RKO (cell line): ENCODE measurements at places on chromosomes 4 and X.

DNA sequence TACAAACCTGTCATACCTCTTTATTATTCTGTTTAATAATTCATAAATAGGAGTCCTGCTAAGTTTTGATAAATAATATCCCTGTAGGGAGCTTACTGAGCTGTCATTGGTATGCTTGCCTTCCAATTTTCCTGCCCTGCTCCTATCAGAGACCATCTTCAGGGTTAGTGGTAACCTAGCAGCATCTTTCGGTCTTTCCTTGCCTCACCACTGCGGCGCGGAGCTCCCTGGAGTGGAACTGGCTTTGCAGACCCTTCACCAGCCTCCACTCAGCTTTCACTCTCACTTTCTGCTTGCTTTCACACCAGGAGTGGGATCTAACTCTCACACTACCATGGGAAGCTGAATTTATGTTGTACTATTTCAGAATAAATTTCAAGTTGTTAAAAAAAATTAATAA lies 481.7 kb upstream of the ATOH1 start:
- DNase-seq: no peak

- no peak for DNase-seq
Observed at GRCh38 chr4:16713696-16714095, 184.7 kb downstream of the LDB2 start.

- DNase-seq: no peak
Observed at GRCh38 chr4:23631255-23631950, 258.4 kb downstream of the PPARGC1A start.

GRCh38 chr4:146095860-146096259 lies 79.7 kb upstream of the LSM6 start:
- DNase-seq: no peak

DNA sequence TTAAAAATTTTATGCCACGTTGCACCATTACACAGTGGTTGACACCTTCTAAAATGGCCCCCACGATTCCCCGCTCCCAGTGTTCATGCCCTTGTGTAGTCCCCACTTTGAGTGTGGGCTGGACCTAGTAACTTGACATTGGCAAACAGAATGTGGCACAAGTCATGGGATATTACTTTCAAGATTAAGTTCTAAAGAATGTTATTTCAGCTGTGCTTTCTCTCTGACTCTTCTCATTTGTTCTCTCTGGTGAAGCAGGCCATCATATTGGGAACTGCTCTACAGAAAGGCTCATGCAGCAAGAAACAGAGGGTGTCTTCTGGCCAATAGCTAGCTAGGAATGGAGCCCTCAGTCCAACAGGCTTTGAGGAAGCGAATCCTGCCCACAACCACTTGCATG lies 67.1 kb downstream of the ATXN3L start:
- no peak for DNase-seq

DNA sequence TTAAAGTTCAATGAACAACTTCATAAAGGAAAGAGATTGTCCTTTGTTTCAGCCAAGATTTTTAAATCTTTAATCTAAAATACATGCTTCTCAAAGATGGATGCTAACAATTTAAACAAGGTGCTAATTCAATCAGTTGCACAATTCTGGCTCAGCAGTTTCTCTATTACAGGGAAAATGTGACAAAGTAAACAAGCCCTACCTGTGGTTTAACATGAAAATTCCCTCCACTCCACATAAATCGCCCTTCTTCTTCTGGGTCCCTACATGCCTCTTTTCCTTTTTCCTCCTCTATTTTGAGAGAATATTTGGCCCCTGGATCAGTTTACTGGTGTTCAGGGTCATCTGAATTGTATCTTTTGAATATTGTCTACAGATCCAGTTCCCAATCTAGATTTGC lies 80.6 kb downstream of the FRYL start:
- DNase-seq: no peak

DNA sequence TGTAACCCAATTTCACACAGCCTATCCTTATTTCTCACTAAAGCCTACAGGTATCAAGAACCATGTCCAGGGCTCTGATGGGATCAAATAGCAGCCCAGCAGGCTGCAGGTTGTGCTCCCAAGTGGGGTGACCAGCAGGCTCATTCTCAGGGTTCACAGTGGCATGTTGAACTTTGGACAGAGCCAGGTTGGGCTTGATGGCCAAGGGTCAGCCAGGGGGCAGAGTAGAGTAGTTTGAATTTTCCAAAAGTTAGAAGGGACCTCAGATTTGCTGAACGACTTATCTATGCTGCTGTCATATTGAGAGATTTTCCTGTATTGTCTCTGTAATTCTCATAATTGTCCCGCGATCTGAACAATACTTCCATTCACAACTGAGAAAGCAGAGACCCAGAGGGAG lies 310.8 kb upstream of the BOD1L1 start:
- DNase-seq: no peak

DNA sequence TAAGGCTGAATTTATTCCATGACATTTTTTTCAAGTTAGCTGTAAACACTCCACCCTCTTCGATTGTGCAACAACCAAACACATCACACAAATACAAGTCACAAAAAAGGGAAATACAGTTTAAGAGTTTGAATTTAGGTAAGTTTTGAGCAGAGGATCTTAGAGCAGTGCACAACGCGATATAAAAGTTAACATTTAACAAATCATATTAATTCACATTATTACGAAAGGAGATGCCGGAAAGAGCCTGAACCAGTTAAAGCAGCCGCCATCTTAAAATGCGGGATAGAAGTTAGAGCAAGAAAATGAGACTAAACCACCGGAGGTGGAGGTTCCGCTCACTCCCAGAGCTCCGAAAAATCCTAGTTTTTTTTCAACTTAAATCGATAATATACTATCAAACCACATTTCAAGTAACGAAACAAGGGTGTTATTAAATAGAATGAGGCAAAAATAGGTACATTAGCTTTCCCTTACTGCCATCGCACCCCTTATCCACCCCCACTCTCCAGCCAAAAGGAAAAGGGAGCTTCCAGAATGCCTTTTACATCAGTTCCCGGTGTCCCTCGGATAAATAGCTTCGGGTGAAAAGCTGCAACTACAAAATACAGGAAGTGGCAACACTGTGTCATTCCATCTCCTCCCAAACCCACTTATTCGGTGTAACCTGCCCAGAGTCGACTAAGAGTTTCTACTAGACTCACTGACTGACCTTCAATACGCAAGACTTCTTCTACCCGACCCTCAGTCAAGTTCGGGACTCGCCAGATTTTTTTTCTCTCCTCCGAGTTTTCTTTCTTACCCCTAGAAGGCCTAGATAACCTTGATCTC lies 1.9 kb downstream of the UBE2D3 start:
- peak; percentile 93 for DNase-seq

DNA sequence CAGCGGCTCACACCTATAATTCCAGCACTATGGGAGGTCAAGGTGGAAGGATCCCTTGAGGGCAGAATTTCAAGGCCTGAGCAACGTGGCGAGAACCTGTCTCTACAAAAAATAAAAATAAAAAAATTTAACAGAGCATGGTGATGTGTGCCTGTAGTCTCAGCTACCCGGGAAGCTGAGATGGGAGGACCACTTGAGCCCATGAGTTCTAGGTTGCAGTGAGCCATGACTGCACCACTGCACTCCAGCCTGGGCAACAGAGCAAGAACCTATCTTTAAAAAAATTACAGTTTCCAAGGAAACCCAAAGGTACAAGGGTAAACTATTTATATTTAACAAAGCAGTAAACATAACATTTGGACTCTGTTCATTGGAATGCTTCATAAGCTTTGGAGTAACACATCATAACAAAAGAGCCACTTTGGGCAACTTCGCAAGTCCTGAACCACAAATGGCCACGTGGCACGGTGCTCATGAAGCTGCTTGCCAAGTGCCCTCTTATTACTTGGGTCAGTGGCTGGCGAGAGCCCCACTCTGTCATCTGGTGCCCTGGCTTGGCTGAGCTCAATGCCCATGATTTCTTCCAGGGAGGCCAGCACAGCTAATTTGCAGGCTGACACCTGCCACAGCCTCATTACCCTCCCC lies 165.6 kb downstream of the SH3KBP1 start:
- no peak for DNase-seq

DNA sequence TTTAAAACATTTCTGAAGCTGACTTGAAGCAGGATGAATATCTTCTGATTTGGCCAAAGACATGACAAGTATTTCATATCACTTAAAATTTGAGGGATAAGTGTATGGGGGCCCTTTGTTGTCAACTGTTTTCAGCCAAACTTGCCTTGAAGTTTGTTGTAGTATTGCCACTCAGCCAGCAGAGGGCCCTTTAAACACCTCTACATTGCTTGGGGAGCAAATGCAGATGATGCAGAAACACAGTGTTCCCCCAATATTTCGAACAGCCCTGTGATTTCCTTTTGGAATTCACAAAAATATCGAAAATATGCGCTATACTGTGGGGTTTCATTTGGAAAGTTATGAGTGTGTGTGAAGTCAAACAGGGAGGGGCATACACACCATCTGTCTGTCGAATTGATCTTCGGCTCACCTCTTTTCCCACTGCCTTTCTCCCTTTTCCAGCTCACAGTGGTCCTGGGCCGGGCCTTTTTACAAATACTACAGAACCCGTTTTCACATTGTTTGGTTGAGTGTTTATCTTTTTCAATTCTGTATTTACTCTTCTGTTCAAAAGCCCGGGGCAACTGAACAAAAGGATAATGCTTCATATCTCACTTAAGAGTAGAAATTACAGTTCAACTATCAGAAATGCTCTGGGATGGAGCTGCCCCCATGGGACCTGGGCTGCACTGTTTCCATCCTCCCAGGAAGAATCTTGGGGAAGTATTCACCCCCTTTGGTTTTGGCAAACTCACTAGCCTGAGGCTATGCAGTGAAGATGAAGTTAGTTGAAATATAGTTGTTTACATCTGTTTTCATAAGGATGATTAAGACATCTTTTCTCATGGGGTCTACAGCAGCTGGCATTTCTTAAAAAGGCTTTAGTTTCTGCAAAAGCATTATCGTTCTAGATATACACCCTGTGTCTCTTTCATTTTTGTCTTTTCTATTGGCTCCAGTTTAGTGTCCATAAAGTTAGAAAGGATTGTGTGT lies 137.6 kb downstream of the EGF start:
- DNase-seq: peak; percentile 56

DNA sequence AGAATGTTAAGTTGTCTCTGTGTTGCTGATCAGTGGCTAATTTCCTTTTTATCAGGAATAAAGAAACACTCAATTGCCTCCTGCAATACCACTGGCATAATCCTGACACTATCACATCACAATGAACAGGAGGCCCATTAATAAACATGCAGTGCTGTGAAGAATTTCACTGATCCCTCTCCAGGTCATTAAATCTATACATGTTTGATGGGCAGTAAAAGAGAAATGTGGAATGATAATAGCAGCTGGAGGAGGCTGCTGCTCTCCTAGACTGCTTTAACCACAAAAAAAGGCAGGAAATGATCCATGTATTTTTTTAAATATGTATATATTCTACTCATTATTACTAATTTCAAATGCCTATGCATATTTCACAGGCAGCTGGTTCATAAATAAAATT lies 202.1 kb downstream of the CENPC start:
- DNase-seq: no peak

DNA sequence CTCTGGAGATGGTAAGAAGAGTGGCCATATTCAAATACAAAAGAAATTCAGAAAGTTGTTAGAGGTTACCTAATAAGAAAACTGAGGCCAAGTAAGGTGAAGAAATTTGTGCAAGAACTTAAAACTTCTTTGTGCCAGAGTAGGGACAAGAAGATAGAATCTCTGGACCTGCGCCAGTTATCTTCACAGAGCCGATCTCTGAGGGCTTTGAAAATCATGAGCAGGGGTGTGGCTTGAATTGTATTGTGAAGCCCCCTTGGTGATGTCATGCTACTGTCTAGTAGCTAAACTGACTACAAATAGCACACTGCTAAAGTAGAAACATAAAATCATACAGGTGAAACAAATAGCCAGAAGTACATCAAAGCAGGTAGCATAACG lies 184.6 kb downstream of the UGT8 start:
- no peak for DNase-seq

- peak; percentile 81 for DNase-seq
Observed at GRCh38 chrX:110442635-110443034, 84.0 kb downstream of the RTL9 start.
